ENCODE measurements at places on chromosomes 16 and 17.

- DNase-seq = no peak
These were observed 37.5 kb downstream of the DHRS7B start for GRCh38 chr17:21164216-21164615.

- DNase-seq = no peak
These were observed 263.7 kb downstream of the MAP2K6 start for GRCh38 chr17:69678206-69678605.

DNA sequence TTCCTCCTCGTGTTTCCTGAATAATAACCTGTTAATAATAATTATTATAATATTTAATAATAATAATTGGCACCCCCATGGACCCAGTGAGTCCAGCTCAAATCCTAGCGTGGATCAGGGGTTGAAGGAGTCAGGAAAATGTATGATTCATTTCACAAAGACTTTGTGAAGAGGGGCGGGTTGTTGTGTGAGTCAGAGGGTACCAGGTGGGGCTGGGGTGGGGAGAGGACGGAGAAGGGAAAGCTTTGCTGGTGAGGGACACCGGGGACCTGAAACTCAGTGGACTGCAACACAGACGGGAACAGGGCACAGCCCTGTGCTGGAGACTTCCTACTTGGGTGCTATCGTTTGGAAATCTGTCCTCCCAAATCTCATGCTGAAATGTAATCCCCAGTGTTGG is 3.1 kb upstream of the ADORA2B start:
- no peak for DNase-seq

DNA sequence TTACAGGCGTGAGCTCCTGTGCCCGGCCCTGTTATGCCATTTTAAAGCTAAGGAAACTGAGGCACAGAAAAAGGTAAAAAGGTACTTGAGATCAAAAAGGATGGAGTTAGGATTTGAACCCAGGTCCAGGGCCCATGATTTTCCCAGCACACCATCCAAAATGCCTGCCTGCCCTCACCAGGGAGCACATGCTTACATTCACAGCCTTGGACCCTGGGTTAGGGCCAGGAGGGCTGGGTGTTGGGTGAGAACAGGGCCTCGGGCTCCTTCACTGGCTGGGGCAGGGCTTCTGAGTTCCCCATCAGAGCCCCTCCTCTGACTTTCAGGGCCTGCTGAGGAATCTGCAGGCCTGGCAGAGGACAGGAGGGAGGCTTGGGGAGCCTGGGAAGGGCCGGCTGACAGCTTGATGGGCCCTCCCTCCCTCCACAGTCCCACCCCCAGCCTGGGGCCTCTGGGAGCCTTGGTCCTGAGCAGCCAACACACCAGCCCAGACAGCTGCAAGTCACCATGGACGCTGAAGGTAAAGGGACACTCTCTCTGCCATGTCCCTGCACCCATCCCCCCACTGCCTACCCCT is at the start of gene QPRT:
Gene QPRT, plus strand, starts transcription at position 490 of the 577 bp plus-strand sequence. Its CDS starts 18 bp downstream, at position 508.
- DNase-seq = no peak

- no peak for DNase-seq
These were observed 24.1 kb downstream of the GNPTG start for GRCh38 chr16:1375741-1376410.

- no peak for DNase-seq
These were observed 1.4 kb upstream of the PIK3R5 start for GRCh38 chr17:8966926-8967325.

DNA sequence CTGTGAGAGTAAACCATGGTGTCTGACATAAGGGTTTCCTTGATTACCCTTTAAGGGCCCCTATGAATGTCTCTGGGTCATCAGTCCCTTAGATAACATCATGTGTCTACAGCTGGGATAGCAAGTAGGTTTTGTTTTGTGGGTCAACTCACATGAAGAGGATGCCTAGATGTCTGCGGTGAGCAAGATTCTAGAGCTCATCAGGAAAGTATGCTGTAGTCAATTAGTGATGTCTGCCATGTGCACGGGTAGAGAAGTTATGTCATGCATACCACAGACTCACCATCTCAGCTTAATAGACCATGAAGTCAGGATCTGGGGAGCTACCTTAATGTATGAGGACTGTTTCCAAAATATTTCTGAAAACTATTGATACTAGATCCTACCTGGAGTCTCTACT is 57.5 kb downstream of the CDH13 start:
- no peak for DNase-seq

GRCh38 chr16:46732561-46732960 is 15.6 kb downstream of the MYLK3 start:
- no peak for DNase-seq

DNA sequence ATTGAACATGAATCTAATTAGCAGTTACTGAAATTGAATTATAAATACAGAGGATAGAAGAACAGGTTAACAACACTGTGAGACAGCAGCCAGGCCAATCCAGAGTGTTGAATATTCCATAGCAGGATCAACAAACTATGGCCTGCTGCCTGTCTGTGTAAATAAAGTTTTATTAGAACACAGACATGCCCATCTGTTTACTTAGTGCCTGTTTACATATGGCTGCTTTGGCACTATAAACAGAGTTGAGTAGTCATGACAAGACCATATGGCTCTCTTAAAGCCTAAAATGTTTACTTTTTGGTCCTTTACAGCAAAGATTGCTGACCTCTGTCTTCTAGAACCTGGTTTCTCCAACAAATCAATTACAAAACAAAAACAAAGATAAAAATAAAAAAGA is 115.4 kb upstream of the CDC42EP4 start:
- DNase-seq = no peak

DNA sequence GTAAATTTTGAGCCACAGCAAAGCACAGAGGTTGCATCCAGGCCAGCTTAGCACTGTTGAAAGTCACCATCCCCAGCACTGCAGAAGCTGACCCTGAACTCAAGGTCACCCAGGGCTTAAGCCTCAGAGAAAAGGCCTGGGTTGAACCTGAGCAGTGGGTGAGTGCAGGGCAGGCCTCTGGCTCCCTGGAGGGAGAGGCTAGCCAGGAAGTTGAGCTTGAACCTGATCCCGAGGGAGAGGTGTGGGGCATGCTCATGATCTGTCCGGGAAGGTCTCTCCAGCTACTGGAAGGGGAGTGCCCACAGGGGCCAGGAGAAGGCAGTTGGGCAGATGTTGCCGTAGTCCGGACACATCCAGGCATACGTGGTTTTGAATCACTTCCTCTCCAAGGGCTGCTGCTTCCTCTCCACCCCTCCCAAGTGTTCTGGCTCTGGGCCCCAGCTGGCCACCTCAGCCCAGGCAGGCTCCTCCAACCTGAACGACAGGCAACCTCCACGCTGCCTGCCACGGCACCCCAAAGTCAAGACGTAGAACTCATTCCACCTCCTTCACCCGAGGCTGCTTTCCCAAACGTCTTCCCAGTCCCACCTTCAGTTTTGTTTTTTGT is 18.4 kb downstream of the CARHSP1 start:
- DNase-seq = no peak

GRCh38 chr16:51497541-51498211 is 346.6 kb upstream of the SALL1 start:
- no peak for DNase-seq

DNA sequence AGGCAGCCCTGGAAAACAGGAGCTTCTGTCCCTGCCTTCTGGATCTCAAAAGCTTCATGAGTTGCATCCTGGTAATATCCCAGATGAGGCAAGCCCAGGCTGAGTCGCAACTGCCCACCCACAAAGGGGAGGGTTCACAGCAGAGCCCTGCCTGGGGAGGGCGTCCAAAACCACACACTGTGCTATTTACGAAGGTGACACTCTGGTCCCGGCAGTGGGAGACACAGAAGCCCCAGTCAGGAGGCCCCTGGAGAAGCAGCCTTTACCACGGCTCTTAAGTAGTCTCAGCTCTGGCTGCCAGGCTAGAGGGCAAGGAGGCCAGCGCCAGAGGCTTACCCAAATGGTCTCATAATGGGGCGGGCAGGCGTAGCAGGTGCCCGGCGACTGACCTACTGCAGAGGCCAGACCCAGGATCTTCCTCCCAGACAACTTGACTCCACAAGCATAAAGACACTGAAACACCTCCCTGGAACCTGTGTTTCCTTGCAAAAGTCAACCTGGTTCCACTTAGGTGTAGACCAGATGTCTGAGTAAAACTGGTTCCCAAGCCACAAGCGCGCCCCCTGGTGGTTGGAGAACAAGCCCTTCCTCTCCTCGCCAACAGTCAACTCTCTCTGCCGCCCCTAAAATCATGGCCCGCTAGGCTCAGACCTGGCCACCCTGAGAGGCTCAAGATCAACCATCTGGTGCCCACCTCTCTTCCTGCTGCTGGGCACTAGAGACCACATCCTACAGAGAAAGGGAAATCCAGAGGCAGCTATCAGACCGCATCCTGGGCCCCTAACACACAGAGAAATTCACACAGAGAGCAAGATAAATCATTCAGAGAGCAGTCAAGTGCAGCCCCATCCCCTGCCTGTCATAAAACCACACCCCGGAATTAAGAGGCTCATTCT is 5.2 kb downstream of the AXIN2 start:
- peak; percentile 98 for DNase-seq

GRCh38 chr17:77208856-77209255 is 68.1 kb downstream of the SEC14L1 start:
- no peak for DNase-seq

DNA sequence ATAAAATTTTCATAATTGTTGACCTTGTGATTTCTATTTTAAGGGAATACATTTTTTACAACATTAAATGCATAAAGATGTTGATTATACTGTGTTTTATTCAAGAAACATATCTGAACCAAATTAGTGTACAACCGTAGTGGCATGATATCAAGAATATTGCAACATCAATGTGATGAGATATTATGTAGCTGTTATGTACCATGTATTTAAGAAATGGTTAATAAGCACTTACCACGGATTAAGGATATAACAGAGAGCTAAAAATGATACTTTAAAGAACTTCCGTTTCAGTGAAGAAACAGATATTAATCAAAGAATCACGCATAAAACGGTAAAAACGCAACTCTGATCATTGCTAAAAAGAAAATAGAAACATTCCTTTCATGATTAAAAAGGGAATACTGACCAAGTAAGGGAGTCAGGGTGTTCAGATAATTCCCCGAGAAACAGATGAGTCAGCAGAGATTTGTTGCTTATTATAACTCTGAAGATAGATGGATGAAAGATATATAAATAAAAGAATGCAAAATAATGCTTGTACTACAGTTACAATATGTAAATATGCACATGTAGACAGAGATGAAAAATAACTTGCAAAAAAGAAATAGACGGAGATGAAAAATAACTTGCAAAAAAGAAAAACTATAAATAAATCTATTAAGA is 281.9 kb upstream of the MAF start:
- no peak for DNase-seq

GRCh38 chr16:70695331-70696070 is 9.6 kb upstream of the MTSS2 start:
- no peak for DNase-seq

DNA sequence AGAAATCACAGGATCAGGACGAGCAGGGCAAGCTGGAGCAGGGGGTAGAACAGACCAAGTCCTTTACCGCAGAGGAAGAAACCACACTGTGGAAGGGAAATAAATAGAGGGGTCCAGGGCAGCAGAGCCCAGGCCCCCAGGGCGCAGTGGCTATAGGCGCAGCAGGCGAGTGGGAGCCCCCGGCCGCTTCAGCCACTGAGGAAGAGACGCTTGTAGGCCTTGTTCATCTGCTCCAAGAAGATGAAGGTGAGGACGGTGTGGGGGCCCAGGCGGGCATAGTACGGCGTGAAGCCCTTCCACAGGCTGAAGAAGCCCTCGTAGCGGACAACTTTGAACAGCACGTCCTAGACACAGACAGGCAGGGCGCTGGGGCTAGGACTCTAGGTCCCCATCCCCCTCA is 2.3 kb downstream of the SLC25A11 start:
- no peak for DNase-seq

DNA sequence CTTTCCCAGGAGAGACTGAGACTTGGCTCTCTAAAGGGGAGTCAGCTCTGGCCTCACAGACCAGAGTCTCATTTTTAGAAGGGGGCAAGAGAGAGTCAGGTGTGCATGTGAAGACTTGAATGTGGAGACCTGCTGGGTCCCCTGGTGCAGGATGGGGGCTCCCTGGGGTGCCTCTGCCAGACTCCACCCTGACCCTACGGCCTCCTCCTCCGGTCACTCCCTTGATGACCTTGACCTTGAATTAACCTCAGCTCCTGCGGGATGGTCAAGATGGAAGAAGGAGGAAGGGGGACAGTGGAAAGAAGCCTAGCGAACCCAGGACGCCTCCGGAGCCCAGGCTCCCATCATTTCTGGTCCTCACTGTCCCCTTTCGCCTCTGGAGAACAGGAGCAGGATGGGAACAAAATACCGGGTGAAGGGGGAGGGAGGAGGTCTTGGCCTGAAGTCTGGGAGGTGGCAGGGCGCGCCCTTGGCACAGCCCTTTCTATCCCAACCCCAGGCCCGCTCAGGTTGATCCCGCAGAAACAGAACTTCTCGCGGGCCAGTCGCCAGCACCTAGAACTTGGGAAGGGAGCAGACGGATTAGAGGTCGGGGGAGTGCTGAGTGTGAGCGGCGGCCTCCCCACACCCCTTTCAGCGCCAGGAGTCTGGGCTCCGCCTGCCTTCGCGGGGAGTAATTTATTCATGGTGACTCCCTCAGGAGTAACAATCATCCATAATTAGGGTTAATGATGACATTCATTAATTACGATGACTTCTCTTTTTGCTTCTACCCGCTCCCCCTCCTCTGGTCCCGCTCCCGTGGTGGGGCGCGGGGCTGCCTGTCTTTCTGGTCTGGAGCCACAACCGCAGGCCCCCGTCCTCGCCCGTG is 1.6 kb downstream of the STAC2 start:
- no peak for DNase-seq

DNA sequence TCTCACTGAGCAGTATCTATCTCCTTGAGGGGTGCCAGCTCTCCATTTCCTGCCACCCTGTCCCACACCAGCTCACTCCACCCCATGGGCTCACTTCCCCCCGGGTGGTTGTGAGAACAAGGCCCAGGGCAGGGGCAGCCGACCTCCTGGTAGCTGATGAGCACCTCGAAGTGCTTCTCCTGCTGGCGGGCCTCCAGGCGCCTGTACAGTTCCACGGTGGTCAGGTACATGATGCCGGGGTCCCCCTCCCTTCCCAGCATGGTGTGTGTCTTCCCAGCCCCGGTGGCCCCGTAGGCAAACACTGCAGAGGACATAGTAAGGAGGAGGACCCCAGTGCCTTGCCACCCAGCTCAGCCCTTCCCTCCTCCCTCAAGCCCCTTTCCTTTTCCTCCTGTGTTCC is 12.5 kb downstream of the KIF18B start:
- DNase-seq = no peak

DNA sequence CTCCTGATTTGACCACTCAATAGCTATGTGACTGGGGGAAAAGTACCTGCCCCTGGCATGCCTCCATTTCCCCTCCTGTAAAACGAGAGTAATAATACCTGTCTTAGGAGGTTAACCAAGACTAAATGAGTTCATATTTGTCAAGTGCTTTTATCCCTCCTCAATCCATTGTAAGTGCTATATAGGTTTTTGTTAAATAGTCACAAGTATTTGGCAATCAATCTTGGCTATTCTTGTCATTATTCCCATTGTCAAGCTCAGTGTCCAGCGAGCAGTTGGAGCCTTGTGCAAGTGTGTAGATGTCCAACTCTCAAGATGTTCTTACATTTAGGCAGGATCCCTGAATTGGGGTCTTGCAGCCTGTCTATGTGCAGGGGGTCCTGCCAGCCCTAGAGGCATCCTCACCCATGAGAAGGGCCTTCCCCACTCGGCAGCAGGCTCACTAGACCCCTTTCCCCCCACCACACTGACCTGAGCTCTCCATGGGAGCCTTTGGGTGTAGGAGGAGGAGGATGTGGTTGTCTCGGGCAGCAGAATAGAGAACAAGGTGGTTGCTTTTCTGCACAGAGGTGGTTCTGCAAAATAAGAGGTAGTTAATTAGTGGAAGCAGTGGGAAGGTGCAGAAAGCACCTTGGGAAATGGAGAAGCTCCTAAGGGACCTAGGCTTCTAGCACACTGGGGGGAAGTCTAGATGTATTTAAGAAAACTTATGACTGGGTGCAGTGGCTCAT is 18.0 kb downstream of the PIK3R6 start:
- DNase-seq = no peak

All from activated T-cell treated with anti-CD3 and anti-CD28 coated beads for 1 hour (primary cell).